ENCODE measurements at places on chromosomes 4 and X.

- DNase-seq: no peak
These were observed 52.9 kb upstream of the FRAS1 start for GRCh38 chr4:78004270-78004669.

GRCh38 chr4:42396752-42397634 is at the start of gene SHISA3:
Gene SHISA3 (plus strand): TSS chr4:42397488. CDS start chr4:42398057, 569 bp downstream.
- DNase-seq: no peak

GRCh38 chr4:67723949-67724348 is 23.0 kb upstream of the UBA6 start:
- no peak for DNase-seq

- DNase-seq: no peak
These were observed 12.9 kb downstream of the DCTD start for GRCh38 chr4:182904211-182904761.

DNA sequence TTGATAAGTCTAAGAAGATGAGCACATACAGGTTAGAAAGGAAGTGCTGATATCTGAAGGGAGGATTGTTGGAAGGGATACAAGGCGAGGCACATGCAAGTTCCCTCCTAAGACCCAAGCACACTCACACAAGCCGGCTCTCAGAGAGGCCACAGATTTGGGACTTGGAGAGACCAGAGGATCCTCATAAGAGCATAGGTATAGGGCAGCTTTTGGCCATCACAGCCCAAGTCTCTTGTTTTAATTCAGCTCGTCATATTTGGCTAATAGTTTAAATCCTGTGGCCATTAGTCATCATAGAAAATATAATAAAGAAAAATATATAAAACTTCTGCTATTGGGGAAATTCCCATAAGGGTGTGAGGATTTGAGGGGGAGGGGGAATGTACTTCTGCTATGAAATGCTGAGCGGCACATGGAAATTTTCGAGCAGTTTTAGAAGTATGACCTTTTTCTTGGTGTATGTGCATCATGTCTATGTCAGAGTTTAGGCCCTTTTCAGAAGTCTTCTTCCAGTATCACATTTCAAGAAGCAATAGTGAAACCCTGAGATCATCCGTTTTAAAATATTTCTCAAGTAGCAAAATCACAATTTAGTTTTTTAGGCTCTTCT is 97.7 kb downstream of the NFKB1 start:
- DNase-seq: no peak

GRCh38 chrX:2540426-2540947 is 39.7 kb upstream of the DHRSX start:
- DNase-seq: no peak
